ENCODE measurements at places on chromosomes 2 and 18.

DNA sequence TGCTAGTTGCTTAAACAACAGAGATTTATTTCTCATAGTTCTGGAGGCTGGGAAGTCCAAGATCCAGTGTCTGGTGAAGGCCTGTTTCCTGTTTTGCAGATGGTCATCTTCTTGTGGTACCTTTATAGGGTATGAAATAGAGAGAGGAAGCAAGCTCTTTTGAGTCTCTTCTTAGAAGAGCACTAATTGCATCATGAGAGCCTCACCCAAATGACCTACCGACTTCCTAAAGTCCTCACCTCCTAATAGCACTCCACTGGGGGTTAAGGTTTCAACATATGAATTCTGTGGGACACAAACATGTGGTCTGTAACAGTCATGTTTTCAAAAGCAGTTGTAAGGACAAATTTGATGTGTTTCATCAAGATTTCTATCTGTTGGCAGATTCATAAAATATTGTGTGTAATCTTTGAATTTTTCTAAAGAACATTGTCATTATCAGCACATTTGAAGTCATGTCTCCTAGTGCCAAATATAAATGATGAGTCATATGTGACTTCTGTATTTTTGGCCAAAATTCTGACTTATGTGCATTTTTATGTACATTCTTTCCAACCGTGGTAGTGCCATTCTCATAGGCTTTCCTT, 45.3 kb downstream of the CD28 start:
- DNase-seq: no peak

DNA sequence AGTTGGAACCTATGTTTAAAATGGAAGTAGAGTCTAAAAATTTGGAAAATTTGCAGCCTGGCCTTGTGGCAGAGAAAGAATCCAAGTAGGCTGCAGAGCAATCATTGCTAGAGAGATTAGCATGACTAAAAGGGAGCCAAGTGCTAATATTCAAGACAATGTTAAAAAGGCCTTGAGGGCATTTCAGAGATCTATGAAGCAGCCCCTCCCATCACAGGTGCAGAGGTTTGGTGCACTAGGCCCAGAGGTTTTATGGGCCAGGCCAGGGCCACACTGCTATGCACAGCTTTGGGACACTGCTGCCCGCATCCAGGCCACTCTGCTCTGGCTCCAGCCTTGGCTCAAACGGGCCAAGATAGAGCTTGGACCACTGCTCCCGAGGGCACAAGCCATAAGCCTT, 6.7 kb upstream of the IL1A start:
- DNase-seq: no peak

DNA sequence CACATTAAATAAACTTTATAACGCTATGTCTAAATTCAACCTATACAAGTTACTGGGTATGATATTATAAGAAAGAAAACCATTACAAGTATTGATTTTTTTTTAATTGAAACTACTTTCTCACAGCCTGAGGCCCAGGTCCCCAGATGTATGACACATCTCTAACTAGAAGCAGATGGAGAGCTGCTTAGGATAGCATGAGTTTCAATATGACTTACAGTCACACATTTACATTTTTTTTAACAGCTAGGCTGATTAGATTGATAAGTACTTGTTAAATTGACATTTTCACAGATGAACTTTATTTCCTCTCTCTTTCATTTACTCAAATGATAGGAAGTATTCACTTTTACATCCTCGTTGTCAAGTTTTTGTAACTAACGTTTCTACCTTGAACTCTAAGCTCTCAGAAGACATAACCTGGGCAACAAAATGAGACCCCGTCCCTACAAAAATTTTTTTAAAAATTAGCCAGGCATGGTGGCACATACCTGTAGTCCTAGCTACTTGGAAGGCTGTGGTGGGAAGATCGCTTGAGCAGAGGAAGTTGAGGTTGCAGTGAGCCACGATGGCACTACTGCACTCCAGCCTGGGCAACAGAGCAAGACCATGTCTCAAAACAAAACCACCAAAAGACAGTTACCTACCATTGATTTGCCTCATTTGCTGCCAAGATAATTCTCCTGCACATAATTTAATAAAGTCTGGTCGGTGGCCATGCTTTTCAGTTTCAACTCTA, 52.4 kb downstream of the STK39 start:
- DNase-seq: no peak

DNA sequence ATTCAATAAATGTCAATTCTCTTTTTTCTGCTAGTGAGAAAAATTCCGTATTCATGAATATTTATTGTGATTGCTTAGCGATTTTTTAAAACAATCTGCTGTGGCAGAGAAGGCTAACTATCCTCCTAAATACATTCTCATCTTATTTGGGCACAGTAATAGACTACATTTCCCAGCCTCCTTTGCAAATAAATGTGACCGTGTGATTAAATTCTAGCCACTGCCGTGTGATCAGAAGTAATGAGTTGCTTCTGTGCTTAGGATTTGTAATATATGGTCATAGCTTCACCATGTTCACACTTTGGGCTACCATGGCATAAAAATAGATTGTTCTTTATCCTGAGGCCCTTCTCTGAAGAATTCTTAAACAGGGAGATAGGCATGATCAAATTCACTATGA, 179.6 kb downstream of the FAM124B start:
- no peak for DNase-seq

DNA sequence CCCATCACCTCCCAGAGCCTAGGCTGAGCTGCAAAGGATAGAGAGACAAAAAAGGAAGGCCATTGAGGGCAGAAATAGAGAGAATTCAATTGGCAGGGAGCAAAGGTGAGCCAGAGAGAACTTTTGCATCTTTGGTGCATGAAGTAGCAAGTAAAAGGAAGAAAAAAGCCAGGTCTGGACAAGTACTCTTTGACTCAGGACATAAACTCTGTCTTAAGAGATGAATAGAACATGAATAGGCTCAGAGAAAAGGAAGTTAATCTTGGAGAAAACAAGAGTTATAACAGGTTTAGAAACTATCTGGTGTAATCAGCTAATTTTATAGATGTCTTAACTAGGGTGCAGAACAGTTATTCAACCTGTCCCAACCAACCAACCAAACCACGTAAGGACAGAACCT, 95.2 kb downstream of the CNTNAP5 start:
- no peak for DNase-seq

GRCh38 chr2:36634981-36635597, 37.1 kb upstream of the FEZ2 start:
- DNase-seq: no peak

GRCh38 chr2:64448041-64448426, 5.9 kb upstream of the LGALSL start:
- no peak for DNase-seq

DNA sequence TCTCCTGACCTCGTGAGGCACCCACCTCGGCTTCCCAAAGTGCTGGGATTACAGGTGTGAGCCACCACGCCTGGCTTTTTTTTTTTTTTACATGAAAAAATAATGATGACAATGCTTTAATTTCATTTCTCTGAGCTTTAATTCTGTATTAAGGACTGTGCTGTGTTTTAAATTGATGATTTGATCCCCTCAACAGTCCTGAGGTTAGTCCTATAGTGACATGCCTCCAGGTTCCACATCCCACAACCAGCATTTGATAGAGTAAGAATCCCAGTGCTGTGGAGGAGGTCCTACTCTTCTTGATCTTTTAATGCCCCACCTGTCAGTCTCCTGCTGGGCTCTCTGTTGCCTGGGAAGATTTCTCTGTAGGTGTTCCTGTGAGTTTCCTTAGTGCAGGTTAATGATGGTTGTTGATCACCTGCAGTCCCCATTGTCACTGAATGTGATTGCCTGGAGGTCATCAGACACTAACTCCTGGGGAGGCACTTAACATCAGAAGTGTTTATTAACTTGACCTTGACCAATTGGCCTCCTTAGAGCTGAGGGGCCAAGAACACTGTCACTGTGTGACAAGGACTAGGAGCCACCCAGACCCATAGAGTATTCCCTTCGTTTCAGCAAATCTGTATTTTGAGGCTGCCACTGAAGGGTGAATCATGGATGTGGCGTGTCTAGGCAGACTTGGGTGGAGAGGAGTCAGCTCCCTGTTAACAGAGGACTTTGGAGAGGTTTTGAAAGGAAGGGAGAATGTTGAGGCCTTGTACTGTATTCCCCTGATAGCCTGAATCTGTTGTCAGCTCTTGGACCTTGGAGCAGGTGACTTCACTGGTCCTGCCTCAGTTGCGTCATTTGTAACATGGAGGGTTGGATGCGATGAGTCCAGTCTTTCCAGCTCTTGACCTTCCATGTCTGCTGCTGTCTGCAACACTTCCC, 11.5 kb downstream of the ASAP2 start:
- DNase-seq: no peak

DNA sequence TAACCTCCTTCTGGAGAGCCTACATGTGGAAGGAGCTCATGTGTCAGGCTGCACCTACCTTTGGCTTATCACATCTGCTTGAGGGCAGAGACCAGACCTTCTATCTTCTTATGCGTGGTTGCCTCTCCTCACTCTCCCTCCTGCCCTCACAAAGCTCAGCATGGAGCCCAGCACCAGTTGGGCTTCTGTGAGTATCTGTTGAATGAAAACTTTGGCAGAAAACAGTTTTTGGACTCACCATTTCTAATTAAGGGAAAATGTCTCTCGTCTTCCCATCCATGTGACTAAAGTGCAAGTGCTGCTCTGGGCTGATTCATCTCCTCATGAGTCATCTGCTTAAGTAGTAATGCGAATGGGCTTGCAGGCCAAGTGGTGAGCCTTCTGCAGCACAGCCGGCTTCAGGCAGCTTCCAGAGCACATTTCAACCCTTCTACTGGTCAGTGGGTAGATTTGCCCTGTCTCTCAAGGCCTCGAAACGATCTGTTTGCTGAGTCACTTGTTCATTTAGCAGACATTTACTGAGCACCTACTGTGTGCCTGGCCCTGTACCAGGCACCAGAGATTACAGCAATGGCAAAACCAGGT, 102.6 kb downstream of the VSNL1 start:
- DNase-seq: no peak

DNA sequence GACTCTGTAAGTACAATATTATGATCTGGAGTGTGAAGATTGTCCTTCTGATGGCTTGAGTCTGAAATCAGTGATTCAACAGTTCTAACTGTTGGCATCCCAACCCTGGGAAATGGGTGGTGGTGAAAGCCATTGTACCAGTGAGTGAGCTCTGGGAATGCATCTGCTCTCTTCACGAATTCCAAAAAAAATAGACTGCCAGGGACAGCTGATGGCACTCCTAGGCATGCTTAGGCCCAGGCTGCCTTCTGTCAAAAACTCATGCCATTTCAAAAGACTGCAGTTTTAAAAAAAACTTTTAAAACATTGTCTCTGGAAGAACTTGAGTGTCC, 20.3 kb downstream of the OXER1 start:
- DNase-seq: no peak

DNA sequence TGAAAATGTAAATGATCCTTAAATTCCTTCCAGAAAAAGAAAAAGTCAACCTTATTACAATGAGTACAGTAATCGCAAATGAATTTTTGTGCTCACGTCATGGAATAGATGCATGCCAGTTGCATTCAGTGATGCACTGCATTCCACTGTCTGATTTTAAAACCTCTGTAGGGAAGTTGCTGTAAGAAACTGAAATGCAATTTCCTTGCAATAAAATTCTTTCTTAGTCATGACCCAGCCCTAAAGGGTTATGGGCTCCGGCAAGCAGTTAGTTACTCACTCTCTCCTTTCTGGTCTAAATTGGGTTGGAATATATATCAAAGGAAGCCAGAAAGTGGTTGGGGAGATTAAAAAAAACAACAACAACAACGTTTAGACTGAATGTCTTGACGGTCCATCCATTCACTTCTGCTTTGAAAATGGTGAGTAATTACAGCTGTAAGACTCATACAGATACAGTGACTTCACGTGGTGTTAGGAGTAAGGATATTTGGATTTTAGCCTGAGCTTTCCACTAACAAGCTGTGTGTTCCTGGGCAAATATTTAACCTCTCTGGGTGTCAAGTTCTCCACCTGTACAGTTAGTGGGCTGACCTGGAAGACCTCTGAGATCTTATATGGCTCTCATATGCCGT, 8.6 kb upstream of the RND3 start:
- DNase-seq: no peak

GRCh38 chr2:36246320-36246990, 109.1 kb upstream of the CRIM1 start:
- DNase-seq: no peak

DNA sequence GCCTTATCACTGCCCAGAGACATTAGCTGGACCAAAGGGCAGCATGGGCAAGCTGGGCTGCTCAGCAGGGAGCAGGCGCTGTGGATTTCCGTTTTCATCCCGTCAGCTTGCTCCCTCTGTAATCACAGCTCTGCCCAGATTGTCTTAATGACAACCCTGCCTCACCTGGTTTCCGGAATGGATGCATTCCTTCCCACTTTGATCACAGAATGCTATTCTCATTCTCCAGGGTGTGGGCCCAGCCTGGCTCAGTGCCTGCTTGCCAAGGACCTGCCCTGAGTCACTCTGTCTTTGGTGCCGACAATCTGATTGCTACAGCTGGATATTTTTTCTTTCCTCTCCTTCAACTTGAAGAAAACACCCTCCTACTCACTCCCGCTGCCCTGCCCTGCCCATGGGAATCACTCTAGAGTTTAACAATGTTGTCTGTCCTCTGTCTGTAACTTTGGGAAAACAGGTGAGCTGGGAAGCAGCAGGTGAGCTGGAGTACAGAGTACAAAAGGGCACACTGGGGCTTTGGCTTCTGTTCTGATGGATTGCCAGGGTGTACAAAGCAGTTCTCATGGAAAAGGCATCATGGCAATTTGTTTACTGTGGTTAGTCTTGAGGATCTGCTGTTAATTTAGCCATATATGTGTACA, 27.2 kb upstream of the FAM136A start:
- DNase-seq: no peak

- DNase-seq: no peak
Measured at GRCh38 chr2:140584471-140584870, 1546.3 kb downstream of the LRP1B start.

GRCh38 chr2:149899390-149899789, 311.8 kb upstream of the MMADHC start:
- DNase-seq: no peak
